ENCODE measurements at places on chromosomes 7 and 10.

- no peak for DNase-seq
Measured at GRCh38 chr7:114885836-114886235, 36.1 kb upstream of the MDFIC start.

DNA sequence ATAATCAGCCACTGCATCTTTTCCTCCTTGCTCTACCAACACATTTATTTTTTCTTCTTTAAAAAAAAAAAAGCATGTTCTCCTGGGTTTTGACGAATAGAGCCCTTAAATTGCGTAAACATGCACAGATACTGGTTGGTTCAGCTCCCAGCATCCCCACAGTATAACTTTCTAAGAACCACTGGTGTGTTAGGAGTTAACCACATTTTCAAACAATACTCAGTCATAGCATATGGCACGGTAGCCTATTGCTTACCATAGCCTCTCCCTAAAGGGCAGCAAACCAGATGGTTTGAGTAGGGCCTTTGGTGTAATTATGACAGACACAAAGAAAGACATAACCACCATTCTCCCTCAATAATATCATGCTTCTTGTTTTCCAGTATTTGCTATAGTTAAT, 145.0 kb downstream of the LRRC4 start:
- peak; percentile 69 for DNase-seq

DNA sequence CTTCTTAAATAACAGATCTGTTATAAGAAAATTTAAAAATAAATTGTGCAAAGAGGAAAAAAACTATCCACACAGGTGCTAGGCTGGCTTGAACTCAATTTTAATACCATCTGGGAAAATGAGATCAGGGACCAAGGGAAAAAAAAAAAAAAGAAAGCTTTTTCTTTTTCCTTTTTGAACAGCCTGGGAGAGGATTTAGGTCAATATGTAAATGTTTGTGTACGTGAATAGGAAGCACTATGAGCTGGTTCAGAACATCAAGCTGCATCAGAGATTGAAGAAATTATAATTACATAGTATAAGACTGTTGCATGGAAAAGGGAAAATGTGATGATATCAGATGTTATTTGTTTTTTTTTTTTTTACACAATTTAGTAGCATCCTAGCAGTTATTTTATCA, 548.0 kb downstream of the ARL4A start:
- no peak for DNase-seq

DNA sequence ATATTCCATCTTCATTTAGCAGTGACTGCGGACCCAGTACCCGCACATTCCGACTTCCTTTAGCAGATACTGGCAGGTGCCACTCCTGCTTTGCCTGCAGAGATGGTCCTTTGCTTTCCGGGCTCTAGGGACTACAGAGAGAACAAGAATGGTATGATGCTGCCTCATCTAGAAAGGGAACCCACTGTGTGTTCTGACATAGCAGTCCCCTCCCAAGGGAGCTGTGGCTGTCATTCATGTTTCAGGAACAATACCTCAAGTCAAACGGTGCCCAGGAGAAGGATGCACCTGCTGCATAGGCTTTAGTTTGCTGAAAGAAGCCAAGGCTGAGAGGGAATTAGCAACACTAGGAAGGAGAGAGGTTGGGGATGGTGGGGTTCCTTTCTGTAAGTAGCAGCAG, 15.9 kb upstream of the TMEM72 start:
- no peak for DNase-seq

DNA sequence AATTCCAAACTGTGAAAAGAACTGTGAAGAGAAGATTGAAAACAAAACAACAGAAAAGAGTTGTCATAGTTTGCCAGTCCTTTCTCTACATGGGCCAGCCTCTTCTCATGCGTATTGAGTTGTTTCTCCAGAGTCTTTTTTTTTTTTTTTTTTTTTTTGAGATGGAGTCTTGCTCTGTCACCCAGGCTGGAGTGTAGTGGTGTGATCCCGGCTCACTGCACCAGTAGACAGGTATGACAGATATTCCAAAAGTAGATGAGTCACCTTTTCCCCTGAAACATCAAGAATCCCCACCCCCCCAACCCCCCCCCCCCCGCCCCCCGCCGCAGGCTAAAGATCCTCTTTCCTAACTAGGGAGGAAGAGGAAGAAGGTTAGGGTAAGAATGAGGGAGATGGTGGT, 15.6 kb upstream of the KMT2C start:
- no peak for DNase-seq

DNA sequence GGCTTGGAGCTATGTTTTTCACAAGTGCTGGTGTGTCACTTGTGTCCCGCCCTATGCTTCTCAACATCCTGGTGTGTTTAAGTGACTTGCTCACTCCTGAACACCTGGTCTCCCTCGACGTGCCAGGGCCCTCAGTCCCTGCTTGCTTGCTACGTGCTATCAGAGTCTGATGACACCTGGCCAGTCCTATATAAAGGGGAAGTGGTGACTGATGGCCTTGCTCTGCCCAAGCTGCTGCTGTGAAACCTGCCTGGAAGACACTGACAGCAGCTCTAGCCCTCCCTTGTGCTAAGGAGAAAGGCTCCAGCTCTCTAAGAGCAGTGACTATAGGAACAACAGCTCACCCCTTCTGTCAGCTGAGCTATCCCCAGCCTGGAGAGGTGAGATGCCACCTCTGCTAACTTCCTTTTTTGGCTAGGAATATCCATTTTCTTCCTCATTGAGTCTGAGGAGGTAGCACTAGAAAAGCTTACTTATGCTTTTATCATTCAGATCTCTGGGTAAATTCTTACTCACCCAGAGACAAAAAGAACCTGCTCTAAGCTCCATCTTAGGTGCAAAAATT, 77.2 kb upstream of the PLXNA4 start:
- DNase-seq = peak; percentile 29

DNA sequence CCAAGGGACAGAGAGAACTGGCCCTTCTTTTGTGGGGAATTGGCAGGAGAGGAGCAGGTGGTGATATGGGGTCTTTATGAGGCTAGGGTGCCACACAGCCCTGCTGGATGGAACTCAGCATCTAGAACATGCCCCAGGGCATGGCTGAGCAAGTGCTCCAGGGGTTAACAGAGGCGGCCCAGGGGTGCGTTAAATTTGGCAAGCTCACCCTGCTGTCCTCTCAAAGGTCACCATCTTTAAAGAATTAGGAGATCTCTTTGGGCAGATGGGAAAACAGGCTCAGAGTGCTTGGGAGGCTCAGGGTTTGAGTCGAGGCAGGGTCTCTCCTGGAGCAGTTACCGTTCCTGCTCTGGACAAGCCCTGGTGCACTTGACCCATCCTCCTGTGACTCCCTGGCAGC, 21.4 kb upstream of the UNC5B start:
- no peak for DNase-seq

DNA sequence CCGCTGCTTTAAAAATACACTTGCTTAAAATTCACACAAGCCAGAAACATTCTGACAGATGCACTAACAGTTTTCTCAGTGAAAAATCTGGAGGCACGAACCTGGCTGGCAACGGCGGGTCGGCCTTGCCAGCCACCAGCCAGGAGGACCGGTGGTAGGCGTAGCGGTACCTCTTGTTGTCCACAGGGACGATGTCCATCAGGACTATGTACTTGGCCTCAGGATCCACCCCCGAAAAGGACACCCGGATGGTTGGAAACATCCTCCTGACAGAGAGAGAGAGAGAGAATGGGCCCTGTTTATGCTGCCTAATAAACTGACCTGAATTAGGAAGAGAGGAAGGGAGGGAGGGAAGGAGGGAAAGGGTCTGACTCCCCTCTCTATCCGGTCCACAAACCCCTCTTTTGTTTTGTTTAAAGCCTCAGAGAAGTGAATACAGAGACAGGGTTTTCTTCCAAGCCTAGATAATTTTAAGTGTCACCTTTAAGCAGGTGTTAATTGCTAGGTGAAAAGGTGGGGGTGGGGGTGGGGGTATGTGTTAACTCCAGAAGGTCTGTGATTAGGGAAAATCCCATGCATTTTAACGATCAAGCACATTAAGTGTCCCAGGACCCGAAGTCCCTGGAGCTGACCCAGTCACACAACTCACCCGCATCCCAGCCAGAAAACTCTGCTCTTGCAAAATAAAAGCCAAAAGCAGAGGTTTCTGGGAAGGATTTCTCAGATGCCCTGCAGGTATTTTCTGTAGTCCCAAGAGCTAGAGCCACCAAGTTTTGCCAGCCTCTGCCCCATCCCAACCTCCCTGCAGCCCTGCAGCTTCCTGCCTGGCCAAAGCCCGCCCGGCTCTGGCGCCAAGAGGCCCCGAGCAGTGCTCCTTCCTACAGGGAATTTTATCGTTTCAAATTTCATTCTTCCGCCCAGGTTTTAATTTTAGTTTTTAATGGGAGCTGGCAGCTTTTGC, 5.0 kb downstream of the TBX20 start:
- no peak for DNase-seq

- no peak for DNase-seq
Measured at GRCh38 chr7:134276951-134277350, 39.8 kb downstream of the SLC35B4 start.

- DNase-seq = no peak
Measured at GRCh38 chr7:73827567-73828106, 3.2 kb upstream of the CLDN4 start.
